Dorsolateral prefrontal cortex (tissue), 122 donors: ENCODE measurements at places on chromosomes 7 and 10. TPM values are rescaled to one million over a fixed set of nuclear protein-coding genes. Genes with fewer than 3 reads are reported as not detected.
A peak's percentile ranks its signal among the peaks of the same experiment; 100 is the strongest.

DNA sequence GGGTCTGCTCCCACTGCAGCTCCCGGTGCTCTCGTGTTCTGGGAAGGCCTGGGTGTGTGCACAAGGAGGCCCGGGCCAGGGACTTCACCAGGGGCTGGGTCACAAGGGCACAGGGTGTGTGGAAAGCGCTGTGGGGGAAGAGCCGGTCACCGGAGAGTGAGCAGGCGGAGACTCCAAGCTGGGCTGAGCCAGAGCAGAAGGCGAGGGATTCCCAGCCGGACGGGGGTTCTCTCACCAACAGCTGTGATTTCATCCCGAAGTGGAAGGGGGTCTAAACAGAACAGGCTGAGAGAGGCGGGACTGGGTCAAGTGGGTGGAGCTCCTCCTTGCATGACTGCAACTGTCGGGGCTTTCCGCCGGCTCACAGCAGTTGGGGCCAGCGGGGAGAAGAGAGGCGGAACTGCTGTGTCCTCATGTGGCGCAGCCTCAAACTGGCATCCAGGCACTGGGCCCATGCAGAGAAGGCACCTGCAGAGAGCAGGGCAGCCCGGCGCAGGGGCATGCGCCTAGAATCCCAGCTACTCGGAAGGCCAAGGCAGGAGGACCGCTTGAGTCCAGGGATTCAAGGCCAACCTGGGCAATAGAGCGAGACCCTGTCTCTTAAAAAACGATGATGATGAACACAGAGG, 7.6 kb upstream of the ORAI2 start:
- no peak for DNase-seq

GRCh38 chr10:122754491-122755235, 55.0 kb upstream of the C10orf120 start:
- DNase-seq: no peak

DNA sequence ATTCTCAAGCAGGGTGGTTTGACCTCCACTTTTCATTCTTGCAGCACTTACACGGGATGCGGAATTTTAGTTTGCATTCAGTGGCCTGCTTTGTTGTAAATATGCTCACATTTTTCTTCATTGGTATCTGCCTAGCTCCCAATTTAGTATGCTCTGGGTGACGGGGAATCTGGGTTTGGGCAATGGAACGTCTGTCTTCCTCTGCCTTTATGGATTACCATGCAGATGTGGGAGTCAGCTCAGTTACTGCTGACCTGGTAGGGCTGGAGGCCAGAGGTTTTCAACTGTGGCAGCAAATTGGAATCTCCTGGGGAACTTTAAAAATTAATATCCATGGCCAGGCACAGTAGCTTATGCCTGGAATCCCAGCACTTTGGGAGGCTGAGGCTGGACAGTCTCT, 161.6 kb downstream of the CAMK1D start:
- DNase-seq: no peak

GRCh38 chr10:97024168-97025073, 161.3 kb downstream of the SLIT1 start:
- DNase-seq: no peak

GRCh38 chr10:3330663-3331062, 158.1 kb upstream of the PITRM1 start:
- no peak for DNase-seq

UCN3 gene
- not detected for total RNA-seq

GRCh38 chr7:128841171-128841690, 11.0 kb downstream of the FLNC start:
- no peak for DNase-seq

CLDN15 gene
- 7.1 TPM for total RNA-seq

- no peak for DNase-seq
These were observed 565.3 kb downstream of the PHTF2 start for GRCh38 chr7:78363866-78364265.

DNA sequence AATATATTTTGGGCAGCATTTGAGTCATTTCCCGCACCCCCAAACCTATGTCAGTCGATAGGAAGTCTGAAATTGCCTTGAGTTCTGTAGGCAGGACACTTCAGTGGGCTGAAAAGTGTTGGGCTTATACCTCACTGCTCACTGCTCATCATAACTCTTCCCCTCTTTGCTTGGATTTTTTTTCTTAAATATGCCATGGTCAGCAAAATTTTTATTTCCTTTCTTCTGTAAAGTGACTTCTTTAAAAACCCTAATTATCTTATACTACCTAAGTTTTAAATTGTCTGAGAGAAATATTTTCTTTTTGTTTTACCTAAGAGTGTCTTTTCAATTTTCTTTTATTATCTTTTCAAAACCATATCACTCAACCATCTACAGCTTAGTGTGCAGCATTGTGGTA, 129.2 kb downstream of the KIF20B start:
- DNase-seq: no peak

SHOC2 gene
- 89.8 TPM for total RNA-seq

GOLGA7B gene
- total RNA-seq: 45.4 TPM

DNA sequence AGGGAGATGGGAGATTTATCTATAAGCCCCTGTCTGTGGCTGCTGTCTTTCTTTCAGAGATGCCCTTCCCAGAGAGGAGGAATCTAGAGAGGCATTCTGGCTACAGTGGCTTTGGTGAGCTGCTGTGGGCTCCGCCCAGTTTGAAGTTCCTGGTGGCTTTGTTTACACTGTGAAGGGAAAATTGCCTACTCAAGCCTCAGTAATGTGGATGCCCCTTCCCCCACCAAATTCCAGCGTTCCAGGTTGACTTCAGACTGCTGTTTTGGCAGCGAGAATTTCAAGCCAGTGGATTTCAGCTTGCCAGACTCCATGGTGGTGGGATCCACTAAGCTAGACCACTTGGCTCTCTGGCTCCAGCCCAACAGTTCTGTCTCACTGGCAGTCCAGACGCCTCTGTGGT, 951.6 kb downstream of the CCSER2 start:
- no peak for DNase-seq

DNA sequence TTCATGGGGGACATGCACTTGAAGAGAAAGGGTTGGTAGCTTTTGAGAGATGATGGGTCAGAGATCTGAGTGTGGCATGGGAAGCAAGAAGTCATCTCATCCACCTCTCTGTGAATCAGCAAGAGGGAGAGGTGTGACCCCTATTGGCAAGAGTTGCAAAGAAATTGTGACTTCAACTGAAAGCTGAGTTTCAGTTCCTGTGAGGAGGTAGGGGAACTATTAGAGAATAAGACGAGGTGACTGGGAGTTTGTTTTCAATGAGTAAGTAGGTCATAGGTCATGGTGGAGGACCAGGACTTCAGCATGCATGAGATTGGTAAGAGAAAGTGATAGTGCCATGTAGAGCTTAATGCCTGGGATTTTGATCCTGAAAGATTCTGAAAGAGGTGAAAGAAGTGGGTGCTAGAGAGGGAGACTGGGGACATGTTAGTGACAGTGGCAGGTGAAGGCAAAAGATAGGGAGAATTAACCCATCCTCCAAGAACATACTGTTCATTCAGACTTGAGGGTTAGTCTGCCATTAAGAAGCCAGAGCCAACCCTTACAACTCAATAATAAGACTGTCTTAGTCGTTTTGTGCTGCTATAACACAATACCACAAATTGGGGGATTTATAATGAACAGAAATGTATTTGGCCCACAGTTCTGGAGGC, 75.5 kb upstream of the CAPZA2 start:
- no peak for DNase-seq

VIPR2 gene
- total RNA-seq: 10.1 TPM

DNA sequence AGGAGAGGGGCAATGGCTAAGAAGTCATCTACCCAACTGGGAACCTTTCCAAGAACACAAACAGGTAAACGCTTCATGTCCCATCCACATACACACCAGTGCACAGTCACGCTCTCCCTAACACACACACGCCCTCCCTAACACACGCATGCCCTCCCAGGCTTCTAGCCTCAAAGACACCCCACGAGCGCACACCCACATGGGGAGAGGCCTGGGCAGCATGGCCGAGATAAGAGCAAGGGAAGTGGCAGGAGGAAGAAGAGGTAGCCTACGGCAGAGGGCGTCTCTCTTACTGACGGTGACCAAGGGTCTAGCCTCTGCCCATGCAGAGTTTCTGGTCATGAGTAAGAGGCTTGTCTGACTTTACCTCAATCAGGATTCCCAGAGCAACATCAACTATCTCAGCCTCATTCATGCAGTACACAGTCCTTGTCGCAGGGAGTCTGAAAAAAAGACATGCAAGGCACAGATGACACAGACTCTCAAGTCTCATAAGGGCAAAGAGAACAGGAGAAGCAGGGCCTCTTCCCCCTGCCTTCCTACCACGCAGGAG, 3.1 kb downstream of the CYREN start:
- no peak for DNase-seq

GRCh38 chr7:141544831-141545230, 6.4 kb upstream of the AGK start:
- DNase-seq: no peak

DNA sequence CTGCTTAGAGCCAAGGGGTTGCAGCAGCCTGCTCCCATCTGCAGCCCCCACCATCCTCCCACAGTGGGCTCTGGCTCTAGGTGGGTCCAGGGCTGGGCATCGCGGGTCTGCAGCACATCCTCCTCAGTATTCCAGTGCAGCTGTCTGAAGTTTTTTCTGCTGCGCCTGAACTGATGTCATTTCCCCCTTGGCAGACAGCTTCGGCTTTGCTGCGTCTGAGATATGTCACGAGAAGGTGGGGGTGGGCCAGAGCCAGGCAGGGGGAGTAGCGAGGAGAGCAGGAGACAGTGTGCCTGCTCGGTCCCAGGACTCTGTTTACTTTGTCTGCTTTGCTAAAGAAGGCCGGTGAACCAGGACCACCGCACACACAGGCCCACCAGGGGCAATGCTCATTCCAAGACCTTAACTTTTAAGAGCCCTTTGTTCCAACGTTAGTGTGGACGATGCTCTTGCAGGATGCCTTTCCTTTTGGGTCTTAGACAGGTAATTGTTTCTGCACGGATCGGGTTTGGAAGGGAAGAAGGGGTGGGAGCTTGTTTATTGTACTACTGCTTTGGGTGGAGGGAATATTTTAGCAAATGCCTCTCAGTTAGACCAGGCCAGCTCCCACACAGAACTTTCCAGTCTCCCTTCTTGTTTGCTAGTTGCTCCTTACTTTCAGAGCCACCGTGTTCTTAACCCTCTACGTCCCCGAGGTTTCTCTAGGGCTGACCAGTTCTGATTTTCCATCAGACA, 32.4 kb downstream of the WBP1L start:
- DNase-seq: peak; percentile 69

- peak; percentile 31 for DNase-seq
These were observed 328.2 kb downstream of the TNS3 start for GRCh38 chr7:47253650-47254080.

DNA sequence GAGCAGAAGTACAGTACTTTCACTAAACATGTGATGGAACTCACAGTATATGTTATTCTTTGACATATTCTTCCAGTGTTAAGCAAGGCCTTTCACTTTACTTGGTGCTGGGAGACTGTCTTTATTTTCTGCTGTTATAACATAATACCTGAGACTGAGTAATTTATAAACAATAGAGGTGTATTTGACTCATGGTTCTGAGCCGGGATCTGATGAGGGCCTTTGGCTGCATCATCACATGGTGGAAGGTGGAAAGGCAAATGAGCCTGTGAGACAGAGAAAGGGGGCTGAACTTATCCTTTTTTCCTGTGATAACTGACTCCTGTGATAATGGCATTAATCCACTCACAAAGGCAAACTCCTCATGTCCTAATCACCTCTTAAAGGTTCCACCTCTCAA, 1.4 kb downstream of the SUPV3L1 start:
- DNase-seq: no peak

- DNase-seq: no peak
These were observed 19.6 kb downstream of the DLG5 start for GRCh38 chr10:77906951-77907421.

GRCh38 chr7:108403597-108404217, 52.5 kb downstream of the NRCAM start:
- no peak for DNase-seq

DNA sequence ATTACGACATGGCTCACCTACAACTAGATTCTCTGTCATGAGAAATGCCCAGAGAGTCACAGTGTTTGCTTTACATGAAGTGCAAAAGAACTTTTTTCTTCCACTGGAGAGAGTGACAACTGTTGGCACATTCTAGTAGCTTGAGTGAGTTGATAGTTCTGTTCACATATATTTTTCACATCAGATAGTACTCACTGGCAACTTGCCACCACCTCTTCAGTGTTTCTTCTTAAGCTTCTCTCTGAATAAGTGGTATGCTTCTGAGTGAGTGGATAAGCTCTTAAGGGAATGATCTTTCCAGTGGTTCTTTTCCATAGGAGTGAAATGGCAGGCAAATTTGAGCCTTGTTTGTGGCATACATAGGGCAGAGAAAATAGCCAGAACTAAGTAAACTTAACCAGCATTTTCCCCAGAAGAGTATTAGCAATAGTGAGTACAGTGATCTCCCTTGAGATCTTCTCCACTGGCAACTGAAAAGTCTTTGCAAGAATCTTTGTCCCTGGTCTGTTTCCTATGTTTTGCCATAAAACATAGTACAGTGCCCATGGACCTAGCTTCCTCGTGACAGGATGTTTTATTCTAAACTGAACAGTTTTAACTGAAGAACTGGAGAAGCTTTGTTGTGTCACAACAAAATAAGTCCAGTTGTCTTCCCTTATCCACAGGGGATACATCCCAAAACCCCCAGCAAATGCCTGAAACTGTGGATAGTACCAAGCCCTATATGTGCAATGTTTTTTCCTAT, 125.4 kb upstream of the CDK13 start:
- DNase-seq: no peak

DNA sequence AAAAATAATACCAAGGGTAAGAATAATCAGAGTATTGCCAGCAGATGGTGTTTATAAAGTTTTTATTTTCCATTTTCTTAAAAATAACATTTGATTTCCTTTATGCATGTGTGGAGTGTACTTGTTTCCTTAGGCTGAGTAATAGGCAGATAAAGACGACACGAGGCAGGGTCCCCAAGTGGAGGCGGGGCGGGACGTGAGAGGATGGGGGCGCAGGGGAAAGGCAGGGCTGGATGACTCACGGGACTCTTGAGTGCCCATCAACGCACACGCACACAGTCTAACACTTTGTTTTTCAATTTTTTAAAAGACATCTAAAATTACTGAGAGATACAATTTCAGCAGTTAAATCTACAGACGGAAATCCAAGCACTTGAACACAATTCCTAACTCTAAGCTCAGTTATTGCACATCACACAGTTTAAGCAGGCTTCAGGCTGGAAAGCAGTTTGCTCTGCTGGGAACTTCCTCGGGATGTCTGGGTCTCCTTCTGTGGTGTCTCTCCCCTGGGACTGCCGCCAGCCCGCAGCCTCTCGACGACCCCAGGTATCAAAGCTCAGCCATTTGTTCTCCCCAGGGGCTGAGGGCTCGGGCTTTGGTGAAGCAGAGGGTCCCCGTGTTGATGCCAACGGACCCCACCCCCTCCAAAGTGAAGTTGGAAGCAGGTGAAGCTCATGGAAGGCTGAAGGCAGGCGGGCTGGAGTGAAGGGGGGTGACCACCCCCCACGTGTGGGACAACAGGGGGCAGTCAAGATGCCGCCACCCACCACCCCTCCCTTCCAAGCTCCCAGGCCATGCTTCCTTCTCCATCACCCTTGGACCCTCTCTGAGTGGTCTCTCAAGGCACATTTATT, 29.1 kb downstream of the SPOCK2 start:
- DNase-seq: no peak

DNA sequence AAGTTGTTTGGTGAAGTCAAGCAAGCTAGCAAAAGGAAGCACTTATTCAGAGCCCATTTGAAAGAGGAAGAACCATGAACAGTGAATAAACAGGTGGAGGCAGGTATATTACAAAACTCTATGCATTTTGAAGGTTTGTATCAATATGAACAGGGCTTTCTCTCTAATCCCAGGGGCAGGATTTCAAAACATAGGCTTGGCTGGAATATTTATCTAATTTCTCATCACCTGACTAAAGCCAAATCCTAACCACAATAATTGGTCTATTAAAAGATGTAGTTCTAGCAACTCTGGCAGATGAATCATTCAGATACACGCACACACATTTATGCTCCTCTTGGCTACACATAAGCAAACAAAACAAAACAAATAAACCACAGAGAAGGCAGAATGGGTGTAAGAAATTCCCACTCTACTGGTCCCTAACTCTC, 554.4 kb downstream of the INHBA start:
- no peak for DNase-seq
